ENCODE measurements at places on chromosomes 1 and 21.

- no peak for DNase-seq
Observed at GRCh38 chr1:61052395-61053225, 29.8 kb upstream of the NFIA start.

GRCh38 chr1:74199504-74199903, 1.5 kb downstream of the FPGT start:
- no peak for DNase-seq

DNA sequence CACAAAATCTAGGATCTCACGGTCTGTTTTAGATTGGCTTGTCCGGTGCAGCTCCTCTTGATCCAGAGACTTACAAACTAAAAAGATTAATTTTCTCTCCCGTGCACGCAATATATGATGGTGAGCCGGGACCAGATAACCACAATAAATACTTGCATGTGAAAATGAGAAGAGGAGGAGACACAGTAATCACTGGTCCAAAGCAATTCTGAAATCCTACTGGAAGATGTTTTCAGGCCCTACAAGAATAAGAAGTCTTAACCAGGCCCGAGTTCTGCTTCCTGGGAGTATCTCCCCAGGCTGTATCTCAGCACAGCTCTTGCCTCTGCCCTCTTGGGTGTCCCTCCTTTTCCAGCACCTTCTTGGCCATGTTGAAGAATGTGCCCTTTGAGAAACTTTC, 1.0 kb upstream of the WDR4 start:
- DNase-seq: no peak

GRCh38 chr1:2887941-2888855, 86.7 kb upstream of the TTC34 start:
- DNase-seq: no peak

DNA sequence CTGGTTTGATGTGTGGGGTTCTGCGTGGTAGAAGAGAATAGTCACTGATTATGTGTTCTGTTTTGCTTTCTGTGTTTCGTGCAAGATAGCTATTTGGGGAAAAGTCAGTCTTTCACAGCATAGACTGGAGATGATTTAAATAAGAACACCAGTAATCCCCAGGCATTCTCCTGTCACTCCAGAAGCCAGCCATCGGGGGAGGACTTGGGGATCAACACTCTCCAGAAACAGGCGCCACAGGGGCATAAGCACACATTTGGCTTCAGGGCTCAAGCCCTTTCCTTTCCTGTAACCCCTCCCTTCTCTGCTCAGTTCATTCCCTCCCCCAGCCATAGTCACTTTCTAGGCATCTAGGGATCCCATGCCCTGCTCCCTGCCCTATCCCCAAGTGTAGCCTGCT, 97.3 kb upstream of the BEND5 start:
- no peak for DNase-seq

DNA sequence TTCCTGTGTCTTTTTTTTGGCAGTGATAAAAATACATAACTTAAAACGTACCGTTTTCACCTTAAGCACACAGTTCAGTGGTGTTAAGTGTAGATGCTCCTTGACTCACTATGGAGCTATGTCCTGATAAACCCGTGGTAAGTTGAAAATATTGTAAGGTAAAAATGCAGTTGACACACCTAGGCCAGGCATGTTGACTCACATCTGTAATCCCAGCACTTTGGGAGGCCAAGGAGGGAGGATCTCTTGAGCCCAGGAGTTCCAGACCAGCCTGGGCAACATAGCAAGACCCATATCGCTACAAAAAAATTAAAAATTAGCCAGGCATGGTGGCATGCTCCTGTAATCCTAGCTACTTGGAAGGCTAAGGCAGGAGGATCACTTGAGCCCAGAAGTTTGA, 73.6 kb upstream of the COG2 start:
- DNase-seq: no peak

DNA sequence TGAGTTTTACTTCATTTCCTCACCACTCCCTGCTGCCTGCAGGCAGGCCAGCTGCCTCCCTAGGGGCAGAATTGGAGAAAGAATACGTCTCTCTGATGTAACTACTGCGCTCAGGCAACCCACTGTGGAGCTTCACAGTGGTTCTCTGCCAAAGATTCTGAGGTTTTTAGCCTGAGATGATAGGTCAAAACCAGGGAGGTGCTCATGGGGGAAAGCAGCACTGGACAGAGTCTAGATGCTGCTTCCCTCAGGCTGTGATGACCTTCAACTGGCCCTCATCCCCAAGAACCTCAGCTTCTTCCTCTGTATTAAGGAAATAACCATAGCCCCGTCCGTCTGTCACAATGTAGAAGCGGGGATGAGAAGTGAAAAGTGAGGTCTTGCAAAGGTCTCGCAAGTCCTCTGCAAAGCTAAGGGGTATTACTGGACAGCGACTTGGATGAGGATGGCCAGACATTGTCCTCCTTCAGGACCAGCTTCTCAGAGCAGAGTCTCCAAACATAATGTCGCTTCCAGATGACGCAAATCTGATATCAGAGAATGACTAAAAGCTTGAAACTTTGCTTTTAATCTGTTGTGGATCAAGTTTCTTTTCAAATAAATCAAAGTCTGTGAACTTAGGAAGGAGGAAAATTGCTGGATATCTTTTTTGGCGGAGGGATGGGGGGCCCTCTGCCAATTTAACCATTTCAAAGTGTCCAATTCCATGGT, 65.9 kb upstream of the ATP5PO start:
- DNase-seq: no peak

DNA sequence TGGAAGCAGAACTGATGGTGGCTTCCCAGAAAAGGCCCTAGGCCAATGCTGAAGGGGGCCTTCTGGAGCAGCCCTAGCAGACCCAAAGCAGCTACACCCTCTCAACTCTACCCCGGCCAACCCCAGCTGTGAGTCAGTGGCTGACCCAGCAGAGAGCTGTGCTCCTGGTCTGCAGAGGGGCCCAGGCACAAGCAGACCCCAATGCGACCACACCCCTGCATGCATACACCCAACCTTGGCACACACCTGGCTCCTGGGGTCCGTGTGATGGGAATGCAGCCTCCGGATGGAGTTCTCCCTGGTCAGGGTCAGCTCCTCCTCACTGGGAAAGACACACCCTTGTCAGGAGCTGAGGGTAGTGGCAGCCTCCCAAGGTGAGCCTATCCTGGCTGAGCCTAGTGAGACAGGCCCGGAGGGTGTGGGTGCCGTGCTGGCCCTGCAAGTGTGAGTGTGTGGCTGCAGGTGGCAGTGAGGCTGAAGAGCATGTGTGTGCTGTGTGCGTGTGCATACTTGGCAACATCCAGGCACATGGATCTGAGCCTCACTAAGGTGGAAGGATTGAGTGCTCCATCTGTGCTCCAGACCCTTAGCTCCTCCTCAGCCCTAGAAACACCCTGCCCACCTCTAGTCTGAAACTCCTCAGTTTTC, 3.9 kb upstream of the ARHGAP30 start:
- DNase-seq: no peak
